ENCODE measurements at places on chromosomes 12 and 14. TPM values are rescaled to one million over a fixed set of nuclear protein-coding genes. Genes with fewer than 3 reads are reported as not detected.

Gene SPIC
- total RNA-seq: not detected

Gene RGS6
- not detected for total RNA-seq

Gene PPP2R5C
- total RNA-seq: 82.7 TPM

Gene RDH16
- 0.17 TPM for total RNA-seq

Gene TTC6
- total RNA-seq: 0.17 TPM

Gene NXPH4
- total RNA-seq: 0.50 TPM

Gene SLC5A8
- total RNA-seq: not detected

DNA sequence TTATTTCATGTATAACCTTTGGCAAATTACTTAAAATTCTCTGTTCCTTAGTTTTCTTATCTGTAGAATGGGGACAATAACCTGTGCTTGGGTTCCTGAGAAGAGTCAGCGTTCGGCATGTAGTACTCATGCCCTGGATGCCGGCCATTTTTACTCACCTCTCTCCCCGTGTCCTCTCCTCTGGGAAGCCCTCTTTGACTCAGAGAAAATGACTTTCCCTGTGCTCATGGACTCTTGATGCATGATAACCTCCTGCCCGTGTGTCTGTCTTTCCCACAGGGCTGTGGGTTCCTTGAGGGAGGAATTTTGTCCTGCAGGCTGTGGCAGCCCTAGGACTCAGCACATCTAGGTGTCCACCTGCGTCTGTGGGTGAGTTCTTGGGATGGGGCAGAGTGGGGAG lies 5.8 kb upstream of the C1RL start:
- DNase-seq: no peak

GRCh38 chr12:11171969-11172675 lies 1.1 kb downstream of the SMIM10L1 start:
- peak; percentile 30 for DNase-seq

GRCh38 chr12:38872561-38872960 lies 32.8 kb downstream of the CPNE8 start:
- DNase-seq: no peak

GRCh38 chr12:53180931-53181645 lies 363 bp upstream of the CSAD start:
- DNase-seq: peak; percentile 77

DNA sequence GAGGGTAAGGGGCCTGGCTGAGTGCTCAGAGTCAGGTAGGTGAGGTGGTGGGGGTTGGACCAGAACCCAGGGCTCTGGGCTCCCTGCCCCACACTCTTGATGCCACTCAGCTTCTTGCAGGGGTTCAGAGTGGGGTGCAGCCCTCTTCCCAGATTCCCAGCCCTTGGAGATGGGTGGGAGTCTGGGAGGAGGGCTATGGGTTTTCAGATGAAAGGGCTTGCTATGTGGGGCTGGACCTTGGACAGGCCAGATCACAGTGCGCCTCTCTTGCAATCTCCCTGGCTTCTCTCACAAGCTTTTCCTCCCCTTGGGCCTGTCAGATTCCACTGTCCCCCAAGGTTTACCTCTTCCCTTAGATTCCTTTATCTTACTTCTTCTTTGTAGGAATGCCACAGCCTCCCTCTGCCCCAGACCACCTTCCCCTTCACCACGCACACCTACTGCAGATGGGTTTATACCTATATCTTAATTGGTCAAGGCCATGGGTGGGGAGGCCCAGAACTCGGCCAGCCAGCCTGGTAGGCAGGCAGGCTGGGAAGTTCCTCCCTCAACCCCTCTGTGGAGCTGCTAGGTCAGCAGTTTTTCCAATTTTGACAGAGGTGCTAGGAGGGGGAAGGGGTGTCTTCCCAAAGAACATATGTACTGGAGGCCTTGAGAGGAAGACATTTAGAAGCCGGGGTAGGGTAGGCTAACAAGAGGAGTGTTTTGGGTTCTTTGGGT lies 1.4 kb downstream of the NYNRIN start:
- DNase-seq: peak; percentile 17

GRCh38 chr14:64516969-64517368 lies 12.4 kb downstream of the ZBTB1 start:
- DNase-seq: no peak

GRCh38 chr14:36852981-36853691 lies 191.5 kb downstream of the PAX9 start:
- peak; percentile 41 for DNase-seq

DNA sequence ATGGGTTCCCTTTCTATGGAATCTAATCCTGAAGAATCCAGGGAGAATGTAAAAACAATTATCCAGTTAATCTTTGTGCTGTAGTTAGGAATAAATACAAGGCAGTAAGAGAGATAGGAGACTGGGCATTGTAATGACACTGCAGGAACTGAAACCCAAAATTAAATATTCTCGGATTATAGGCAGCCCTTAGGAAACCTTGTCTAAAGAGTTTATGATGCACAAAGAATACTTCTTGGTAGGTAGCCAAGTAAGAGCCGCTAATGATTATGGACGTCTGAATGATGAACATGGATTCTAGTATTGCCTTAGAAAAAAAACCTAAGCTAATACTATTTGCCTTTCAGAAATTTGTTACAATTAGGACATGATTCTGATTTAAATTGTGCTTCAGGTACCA lies 165.4 kb upstream of the LRIG3 start:
- peak; percentile 34 for DNase-seq

DNA sequence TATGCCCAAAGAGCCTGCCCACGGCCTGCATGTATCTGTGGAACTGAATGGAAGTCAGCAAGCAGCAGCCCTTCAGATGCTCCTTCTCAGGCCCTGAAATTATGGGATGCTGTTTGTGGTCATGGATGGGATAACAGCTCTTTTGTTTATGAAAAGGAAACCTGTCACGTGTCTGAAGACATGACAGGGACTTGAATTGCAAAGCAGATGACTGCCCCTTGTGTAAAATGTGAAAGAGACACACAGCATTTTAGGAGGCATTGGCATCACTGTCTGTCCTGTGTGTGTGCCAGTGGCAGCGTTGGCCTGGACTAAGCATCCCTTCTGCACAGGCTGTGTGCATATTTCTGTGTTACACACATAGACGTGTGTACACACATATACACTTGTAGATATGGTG lies 192.1 kb downstream of the VRK1 start:
- no peak for DNase-seq

DNA sequence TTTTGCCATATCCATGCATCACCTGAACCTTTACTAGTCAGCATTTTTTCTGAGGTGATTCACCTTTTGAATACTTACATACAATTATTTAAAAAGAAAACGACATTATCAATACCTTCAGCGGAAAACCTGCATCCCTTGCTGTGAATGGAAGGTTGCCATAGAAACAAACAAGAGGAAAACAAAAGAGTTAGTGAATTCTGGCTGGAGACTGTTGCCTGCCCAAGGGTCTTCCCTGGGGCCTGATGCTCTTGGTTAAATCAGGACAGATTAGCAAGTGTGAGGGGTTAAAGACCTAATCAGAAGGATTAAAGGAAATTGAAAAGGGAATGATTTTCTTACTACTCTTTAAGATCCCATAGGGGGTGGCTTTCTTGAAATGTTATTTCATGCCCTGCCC lies 96.0 kb upstream of the WSCD2 start:
- no peak for DNase-seq

DNA sequence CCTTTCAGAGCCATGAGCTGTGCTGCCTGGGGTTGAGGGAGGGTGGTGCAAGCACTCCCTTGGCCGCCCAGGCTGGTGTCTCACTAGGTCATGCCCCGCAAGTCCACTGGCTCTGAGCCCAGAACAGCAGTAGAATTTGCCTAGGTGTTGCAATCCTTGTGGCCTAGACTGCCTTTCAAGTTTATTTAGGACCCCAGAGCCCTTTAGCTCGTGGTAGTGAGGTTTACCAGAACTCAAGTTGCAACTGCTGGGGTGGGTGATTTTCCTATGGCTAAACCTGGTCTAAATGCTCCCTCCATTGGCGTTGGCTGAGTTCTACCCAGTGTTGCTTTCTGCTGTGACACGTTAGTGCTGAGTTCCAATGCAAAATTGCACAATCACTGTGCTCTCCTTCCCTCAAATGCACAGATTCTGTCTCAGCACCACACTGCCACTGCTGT lies 287.2 kb downstream of the BCAT1 start:
- DNase-seq: peak; percentile 98

GRCh38 chr14:64253672-64254071 lies 40.5 kb downstream of the ESR2 start:
- peak; percentile 67 for DNase-seq

GRCh38 chr12:110726028-110726427 lies 16.7 kb downstream of the PPP1CC start:
- DNase-seq: no peak

DNA sequence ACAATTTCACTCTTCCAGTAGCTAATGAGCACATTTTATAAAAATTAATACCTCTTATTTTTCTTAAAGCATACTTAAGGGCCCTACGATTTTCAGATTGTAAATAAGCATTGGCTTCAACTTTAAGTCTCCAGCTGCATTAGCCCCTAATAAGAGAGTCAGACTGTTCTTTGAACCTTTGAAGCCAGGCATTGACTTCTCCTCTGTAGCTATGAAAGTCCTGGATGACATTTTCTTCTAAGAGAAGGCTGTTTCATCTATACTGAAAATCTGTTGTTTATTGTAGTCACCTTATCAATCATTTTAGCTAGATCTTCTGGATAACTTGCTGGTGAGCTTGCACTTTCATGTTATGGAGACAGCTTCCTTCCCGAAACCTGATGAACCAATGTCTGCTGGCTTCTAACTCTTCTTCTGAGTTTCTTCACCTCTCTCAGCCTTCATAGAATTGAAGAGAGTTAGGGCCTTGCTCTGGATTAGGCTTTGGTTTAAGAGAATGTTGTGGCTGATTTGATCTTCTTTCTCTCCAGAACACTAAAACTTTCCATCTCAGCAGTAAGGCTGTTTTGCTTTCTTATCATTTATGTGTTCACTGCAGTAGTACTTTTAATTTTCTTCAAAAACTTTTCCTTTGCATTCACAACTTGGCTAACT lies 377.1 kb upstream of the RGS6 start:
- no peak for DNase-seq

GRCh38 chr12:107092669-107093416 lies 506 bp downstream of the CRY1 start:
- no peak for DNase-seq

GRCh38 chr14:72920008-72920407 lies 6.3 kb upstream of the DCAF4 start:
- DNase-seq: no peak

- no peak for DNase-seq
Measured at GRCh38 chr12:124449623-124450375, 117.6 kb downstream of the NCOR2 start.

DNA sequence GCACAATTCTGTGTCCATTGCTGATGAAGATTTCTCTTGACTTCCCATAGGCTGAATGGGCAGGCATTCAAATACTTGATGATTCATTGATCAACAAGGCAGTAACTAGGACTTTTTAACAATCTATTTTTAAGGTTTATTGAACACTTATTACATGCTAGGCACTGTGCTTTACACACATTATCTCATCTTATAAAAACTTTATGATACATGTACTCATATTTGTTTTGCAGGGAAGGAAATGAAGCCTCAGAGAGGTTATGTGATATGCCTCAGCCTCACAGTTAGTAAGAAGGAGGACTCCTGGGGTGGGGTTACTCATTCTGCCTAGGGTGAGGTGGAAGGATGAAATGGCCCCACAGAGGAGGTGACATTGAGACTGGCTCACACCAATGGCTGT lies 12.9 kb upstream of the EMP1 start:
- DNase-seq: no peak

DNA sequence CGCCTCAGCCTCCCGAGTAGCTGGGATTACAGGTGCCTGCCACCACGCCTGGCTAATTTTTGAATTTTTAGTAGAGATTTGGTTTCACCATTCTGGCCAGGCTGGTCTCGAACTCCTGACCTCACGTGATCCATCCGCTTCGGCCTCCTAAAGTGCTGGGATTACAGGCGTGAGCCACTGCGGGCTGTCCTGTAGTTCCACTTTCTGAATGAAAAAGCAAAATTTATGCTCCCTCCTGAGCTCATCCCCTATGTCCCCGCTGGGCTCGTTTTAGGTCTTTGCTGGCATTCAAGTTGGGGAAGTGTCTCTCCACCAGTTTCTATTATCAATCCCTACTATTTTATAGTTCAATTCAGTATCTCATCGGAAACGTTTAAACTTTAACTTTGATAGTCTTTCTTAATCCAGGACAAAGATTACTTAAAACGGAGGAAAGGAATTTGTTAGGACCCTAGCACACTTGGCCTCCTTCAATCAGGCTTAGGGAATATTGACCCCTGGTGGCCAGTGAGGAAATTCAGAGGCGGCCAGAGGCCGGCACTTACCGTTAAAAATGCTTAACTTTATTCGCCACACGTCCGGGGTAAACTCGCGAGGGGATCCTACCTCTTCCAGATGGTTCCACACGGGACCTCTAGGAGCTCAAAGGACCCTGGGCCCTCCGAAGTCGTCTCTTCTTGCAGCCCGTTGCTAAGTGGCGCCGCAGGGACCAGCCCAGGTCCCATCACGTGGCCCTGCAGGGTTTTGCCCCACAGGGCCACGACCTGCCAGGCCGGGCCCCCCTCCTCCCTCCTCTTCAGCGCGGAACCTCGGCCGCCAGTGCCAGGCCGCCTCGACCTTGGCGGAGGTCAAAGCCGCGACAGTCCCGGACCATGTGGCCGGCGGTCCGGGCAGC lies 11.4 kb upstream of the DNAL1 start:
- DNase-seq: peak; percentile 60

DNA sequence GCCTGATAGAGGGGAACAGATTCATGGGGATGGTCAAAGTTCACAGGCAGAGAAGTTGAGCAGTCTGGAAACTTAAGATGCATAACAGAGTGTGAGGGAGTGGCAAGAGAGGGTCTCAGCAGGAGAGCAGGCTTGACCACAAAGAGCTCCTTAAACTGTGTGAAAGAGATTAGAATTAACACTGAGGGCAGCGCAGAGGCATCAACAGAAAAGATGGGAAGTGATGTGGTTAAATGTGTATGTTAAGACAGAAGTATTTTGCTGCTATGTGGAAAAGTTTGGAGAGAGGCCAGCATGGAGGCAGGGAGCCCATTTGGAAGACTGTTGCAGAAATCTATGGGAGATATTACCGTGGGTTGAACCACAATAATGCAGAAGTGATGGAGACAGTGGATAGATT lies 122.7 kb upstream of the LMNTD1 start:
- DNase-seq: peak; percentile 42

DNA sequence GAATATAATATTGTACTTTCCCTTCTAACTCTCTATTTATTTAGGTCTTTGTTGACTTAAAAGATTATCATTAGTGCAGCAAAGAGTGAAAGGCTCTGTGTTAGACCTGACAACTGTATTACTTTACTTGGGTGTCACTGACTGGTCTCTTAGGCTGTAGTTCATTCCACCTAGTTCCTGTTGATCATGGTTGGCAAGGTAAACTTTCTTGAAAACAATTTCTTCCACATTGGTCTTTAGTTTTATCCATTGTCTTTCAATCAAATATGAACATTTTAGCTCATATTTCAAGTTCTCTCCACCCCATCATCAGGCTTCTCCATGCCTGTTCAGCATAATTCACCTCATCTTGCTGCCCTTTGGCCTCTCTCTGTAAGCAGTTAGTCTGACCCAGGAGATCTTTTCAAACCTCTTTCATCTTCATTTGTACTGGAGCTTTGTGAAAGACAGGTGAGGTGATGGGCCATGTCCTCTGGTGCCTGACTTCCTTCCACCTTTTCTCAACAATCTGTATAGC lies 32.1 kb upstream of the PPM1H start:
- no peak for DNase-seq

Data from fibroblast of lung (primary cell).